Muscle of arm (tissue), 14 donors: ENCODE measurements at places on chromosomes 3 and 15.

- no peak for DNase-seq
Observed at GRCh38 chr3:65961733-65962132, 77.0 kb downstream of the MAGI1 start.

GRCh38 chr15:59372352-59373211 lies at the start of gene MYO1E:
Gene MYO1E, minus strand, starts transcription at chr15:59372871. Its CDS starts 371 bp downstream, at chr15:59372500.
- DNase-seq, result peak; percentile 96

- DNase-seq, result no peak
Observed at GRCh38 chr3:127815641-127816605, 6.4 kb downstream of the MGLL start.

DNA sequence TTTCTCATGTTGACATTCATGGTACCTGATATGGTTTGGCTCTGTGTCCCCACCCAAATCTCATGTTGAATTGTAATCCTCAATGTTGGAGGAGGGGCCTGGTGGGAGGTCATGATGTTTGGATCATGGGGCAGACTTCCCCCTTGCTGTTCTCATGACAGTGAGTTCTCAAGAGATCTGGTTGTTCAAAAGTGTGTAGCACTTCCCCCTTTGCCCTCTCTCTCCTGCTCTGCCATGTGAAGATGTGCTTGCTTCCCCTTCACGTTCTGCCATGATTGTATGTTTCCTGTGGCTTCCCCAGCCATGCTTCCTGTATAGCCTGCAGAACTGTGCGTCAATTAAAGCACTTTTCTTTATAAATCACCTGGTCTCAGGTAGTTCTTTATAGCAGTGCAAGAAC lies 3.3 kb upstream of the UBL7 start:
- DNase-seq, result no peak

GRCh38 chr3:122081543-122082247 lies 26.5 kb downstream of the CD86 start:
- no peak for DNase-seq

DNA sequence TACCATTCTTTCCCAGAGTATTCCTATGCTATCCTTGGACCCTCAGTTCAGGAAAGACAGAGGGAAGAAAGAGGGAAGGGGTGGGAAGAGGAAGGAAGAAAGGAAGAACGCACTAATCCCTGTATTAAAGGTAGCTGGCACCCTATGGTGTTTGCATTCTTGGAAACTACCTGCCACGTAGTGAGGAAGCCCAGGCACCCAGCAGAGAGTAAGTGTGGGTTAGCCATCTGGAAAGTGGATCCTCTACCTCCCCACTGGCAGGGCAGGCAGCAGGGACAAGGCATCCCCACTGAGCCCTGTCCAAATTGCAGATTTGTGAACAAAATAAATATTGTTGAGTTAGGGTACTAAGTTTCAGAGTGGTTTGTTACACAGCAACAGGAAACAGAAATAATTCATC lies 8.8 kb downstream of the RBP1 start:
- DNase-seq, result no peak
